ENCODE measurements at places on chromosomes 1 and 21.

- DNase-seq = no peak
Measured at GRCh38 chr1:162919034-162919433, 58.1 kb upstream of the CCDC190 start.

- no peak for DNase-seq
Measured at GRCh38 chr1:156815307-156815826, 1.3 kb downstream of the SH2D2A start.

DNA sequence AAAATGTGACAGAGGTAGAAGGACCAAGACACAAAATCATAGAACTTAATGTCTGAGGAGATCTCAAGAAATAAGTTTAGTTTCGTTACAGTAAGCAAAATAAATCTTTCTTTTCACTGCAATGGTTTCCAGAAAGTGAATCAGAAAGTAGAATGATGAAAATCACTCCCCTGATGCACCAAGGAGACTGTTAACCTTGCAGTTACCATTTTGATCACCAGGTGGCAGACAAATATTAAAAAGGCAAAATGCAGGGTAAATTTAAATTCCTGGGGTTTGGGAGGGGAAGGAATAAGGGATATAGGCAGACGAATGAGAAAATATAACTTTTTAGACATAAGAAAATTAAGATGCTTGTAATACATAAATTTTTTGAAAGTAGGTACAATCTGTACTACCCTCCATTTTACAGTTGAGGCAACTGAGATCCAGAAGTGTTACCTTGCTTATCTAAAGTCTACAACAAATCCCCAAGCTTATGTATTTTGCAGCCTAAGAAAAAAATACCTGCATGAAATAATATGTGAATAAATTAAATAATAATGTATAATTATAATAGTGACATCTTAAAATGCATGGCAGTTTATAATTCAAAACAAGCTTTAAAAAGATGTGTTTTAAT, 253.2 kb downstream of the CRB1 start:
- peak; percentile 3 for DNase-seq

GRCh38 chr1:204070895-204071294, 2.0 kb upstream of the SOX13 start:
- DNase-seq = no peak

GRCh38 chr1:28259934-28260802, 850 bp downstream of the SESN2 start:
- DNase-seq = no peak

- DNase-seq = no peak
Measured at GRCh38 chr1:186104459-186104858, 270.6 kb downstream of the TPR start.

Measured in T-helper 1 cell (primary cell).